ENCODE measurements at places on chromosomes 13 and 19.

DNA sequence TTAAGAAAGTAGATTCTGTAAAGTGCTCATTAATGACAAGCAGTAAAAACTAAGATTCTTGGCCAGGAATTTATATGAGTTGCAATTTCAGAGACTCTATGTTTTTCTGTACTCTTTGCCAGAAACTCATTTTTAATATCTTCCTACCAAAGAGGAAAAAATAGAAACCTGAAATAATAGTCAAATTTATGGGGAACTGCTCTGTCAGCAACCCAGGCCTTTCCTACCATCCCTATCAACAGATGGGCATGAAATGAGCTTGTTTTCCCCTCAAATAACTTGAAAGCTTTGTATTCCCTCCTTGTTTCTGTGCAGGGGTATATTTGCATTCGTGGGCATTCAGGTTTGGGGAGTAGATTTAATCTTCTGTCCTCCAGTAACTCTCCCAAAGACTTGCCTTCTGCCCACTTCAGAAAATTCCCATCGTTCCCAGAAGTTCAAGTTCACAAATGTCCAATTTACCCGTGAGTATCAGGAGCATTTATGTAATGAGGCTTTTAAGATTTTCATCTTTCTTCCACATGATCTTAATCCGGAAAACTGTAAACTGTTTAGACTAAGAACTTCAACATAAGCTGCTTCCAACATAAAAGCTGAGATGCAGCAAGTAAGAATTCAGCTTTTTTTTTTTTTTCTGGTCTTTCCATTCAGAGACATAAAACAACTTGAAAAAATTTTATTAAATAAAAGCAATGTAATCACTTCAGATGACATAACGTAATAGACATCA, 363.1 kb downstream of the EFNB2 start:
- no peak for DNase-seq

DNA sequence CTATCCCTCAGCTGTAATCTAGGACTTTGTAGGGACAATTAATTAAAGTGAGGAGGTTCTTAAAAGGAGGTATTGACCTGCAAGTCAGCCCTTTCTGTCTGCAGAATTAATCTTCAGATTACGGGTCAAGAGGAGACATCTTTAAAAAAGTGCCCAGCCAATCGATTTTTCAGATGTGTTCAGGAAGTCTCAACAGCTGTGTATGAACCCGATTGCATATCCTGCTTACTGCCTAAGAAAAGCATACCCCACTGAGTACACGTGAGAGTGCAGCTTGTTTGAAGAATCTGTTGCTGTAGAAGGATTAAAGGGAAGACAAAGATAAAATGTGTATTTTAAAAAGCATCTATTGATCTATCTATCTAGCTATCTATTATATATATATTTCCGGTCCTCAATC, 1194.5 kb downstream of the UQCRFS1 start:
- no peak for DNase-seq

- no peak for DNase-seq
These were observed 472.2 kb downstream of the KLF5 start for GRCh38 chr13:73531014-73531413.

DNA sequence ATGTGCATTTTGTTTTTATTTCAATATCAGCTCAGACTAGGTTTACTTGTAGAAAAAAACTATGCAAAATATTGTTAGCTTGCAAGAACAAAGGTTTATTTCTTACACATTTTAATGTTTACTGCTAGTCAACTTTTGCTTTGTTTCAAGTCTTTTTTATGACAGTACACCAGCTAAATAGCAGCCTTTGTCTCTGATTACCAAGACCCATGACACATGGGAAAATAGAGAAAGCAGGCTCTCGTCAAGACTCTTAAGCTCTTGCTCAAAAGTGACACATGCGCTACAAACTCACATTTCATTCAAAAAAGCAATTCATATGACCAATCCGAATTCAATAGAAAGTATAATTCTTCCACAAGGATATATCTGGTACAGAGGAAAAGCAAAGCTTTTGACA, 642.3 kb upstream of the SLITRK1 start:
- DNase-seq: no peak

DNA sequence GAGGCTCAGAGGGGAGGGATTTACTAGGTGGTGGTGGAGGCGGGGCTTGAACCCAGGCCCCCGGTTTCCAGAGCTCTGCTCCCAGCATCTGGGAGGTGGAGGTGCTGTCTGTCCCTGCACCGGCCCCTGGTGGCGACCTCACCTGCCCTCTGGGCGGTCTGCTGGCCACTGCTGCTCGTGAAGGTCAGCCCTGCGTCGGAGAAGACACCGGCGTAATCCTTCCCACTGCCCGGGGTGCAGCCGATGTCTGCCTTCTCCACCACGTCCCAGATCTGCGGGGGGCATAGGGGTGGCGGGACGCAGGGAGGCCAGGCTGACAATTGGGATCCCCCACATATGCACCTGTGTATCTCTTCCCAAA, 12.8 kb downstream of the C3 start:
- no peak for DNase-seq

GRCh38 chr13:32976056-32976805, 40.0 kb upstream of the KL start:
- no peak for DNase-seq

DNA sequence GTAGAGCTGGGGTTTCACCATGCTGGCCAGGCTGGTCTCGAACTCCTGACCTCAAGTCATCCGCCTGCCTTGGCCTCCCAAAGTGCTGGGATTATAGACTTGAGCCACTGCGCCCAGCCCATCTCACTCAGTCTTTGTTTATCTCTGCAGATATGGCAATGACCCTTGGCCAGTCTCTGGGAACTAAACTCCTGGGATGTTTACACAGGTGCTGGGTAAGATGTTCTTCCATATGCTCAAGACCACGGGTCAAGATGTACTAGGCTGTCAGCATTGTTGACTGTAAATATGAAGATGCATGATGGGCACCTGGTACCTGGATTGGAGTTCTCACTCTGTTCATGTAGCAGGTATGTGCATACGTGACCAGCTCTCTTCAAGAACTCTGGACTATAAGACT, 35.8 kb downstream of the ZNF473 start:
- DNase-seq: no peak

- DNase-seq: no peak
These were observed 148.7 kb downstream of the ZNF536 start for GRCh38 chr19:30520735-30521479.

DNA sequence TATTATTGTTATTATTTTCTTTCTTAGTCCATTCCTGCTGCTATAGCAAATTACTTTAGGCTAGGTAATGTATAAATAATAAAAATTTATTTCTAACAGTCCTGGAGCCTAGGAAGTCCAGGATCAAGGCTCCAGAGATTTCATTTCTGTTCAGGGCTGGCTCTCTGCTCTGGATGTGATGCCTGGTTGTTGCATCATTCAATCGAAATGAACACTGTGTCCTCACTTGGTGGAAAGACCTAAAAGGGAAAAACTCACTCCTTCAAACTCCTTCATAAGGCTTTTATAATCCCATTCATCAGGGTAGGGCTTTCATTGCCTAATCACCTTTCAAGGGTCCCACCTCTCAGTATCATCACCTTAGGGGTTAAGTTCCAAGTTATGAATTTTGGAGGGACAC, 395.0 kb downstream of the EFNB2 start:
- no peak for DNase-seq

GRCh38 chr19:7751157-7751783, 3.9 kb upstream of the CD209 start:
- no peak for DNase-seq

DNA sequence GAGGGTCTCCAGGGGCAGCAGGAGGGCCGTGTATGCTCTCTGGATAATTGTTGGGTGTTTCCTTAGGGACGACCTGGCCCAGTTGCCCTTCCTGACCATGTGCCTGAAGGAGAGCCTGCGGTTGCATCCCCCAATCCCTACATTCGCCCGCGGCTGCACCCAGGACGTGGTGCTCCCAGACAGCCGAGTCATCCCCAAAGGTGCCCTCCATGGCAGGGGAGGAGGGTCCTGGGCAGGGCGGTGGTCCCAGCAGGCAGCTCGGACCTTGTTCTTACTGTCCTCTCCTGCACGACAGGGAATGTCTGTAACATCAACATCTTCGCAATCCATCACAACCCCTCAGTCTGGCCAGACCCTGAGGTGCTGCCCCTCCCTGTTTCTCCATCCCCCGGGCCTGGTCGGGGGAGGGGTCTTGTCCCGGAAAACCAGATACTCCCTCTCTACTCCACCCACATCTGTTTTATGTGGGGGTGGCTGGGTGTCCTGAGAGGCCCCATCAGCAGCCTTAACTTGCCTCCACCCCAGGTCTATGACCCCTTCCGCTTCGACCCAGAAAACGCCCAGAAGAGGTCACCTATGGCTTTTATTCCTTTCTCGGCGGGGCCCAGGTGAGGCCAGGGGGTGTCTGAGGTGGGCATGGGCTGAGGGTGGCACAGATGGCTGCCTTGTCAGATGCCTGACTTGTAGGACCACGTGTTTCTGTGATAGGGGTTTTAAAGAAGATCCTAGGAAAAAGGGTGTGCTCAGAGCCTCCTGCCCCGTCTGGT, 12.3 kb upstream of the CYP4F3 start:
- no peak for DNase-seq

DNA sequence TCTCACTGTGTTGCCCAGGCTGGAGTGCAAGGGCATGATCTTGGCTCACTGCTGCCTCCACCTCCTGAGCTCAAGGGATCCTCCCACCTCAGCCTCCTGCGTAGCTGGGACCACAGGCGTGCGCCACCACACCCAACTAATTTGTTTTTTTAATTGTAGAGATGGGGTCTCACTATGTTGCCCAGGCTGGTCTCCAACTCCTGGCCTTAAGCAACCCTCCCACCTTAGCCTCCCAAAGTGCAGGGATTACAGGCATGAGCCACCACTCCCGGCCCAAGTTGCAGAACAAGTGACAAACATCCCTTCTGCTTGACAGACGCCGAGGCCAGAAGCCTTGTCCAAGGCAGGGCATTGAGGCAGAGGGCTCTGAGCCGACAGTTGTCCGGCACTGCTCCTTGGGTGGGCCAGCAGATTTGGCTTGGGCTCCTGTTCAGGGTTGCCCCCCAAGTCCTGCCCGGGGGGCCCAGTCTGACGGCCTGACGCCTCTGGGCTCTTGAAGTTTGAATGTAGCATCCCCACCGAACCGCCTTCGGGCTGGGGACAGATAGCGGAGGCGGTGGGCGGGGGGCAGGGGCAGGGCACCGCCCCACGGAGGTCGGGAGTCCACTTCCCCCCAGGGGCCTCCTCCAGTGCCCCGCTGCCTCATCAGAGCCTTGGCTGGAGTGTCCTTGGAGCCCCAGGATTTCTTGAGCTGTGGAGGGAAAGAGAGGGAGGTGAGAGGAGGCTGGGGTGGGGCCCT, 5.7 kb upstream of the SPACA4 start:
- no peak for DNase-seq

DNA sequence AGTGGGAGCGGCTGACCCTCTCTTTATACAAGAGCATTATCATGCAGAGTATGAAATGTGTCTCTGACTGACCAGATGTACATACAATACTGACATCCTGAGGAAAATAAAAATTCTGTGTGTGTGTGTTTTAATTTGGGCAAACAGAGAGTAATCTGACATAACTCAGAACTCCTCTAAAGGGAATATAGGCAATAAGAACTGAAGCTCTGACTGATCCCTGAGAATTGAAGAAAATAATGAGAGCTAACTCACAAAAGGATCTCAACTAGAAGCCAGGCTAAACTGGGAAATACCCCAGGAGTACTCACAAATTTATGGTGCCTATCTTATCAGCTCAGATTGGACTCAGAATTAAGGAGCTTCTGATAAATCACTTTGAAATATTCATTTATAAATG, 539.9 kb downstream of the OLFM4 start:
- DNase-seq: no peak

DNA sequence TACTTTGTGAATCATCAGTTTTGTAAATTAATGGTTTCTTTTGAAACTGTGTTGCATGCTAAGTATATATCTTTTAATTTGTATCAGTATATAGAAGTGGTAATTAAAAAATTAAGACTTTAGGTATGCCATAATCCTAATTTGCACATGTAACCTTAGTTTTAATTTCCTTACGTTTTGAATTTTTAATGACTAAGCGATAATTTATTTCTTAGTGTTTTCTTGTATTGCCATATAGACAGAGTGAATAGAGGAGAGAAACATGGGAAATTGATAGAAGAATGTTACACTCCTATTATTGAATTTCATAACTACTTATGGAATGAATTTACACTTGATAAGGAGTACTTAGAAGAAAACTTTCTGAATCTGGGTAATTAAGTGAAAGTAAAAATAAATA, 29.5 kb downstream of the LPAR6 start:
- DNase-seq: no peak

DNA sequence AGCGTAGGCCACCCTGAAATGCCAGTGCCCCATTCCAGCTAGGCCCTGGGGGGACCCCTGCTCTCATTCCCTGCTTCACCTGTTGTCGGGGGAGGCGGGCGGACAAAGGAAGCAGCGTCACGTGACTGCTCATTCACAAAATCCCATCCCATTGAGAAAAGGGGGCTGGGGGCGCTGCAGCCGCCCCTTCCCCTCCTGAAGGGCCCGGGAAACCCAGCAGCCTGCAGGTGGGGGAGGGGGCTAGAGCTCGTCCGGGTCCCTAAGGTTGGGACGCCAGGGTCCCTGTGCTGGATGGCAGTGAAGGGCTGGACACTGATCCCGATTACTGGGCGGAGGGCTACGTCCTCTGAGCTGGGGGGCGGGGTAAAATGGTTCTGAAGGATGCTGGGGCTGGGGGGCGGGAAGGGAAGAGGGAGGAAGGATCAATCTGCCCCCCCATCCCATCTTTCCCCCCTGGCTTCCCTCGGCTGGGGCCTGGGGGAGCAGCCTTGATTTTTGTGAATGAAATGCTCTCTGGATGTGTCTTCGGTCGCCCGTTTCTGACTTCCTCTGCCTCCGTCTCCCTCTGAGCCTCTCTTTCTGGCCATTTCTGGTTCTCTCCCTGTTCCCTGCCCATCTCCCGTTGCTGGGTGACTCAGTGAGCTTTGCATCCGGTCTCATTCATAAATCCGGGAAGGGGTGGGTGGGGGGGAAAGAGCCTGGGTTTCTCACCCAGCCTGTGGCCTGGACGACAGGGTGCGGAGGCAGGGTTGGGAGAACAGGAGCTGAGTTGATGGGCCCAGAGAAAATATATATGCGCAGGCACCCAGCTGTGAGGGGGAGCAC, 816 bp downstream of the SPRED3 start:
- peak; percentile 67 for DNase-seq

GRCh38 chr13:24172071-24172470, 11.6 kb downstream of the SPATA13 start:
- no peak for DNase-seq

DNA sequence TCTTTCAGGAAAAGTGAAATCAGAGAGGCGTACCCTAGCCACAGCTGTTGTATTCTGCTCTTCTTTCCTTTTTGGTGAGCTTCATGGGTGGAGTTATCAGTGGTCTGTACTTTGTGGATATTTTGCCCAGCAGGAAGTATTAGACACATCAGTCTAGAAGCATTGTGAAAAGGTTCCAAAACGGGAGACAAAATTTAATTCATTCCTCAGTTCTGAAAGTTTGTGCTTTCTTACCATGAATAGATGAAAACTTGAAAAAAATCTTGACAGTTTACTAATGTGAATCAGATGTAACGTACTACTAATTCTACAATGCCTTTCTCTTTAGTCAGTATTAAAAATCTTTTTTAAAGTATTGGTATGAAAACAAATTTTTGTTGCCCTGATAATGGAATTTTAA, 116.8 kb downstream of the DNAJC3 start:
- DNase-seq: no peak
